ENCODE measurements at places on chromosomes 1 and 21. TPM values are rescaled to one million over a fixed set of nuclear protein-coding genes. Genes with fewer than 3 reads are reported as not detected.

DNA sequence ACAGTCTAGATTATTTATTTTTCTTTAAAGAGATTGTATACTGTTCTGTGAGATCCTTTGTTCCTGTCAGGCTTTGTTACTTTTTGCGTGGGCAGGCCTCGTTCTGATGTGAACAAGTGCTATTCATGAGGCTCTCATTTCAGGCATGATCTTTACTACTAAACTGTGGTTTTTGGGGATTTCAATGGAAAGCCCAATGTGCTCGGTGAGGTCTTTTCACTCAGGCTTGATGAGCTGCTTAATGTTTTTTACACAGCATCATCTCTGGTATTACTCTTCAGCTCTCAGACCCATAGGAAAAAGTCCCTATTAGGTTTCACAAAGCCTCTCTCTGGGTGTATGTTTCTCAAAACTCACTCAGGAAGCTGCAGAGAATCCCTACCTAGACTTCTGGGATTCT lies 419.4 kb downstream of the GPATCH2 start:
- no peak for DNase-seq

GRCh38 chr21:45629046-45629981 lies 14.2 kb upstream of the PCBP3 start:
- no peak for DNase-seq

DNA sequence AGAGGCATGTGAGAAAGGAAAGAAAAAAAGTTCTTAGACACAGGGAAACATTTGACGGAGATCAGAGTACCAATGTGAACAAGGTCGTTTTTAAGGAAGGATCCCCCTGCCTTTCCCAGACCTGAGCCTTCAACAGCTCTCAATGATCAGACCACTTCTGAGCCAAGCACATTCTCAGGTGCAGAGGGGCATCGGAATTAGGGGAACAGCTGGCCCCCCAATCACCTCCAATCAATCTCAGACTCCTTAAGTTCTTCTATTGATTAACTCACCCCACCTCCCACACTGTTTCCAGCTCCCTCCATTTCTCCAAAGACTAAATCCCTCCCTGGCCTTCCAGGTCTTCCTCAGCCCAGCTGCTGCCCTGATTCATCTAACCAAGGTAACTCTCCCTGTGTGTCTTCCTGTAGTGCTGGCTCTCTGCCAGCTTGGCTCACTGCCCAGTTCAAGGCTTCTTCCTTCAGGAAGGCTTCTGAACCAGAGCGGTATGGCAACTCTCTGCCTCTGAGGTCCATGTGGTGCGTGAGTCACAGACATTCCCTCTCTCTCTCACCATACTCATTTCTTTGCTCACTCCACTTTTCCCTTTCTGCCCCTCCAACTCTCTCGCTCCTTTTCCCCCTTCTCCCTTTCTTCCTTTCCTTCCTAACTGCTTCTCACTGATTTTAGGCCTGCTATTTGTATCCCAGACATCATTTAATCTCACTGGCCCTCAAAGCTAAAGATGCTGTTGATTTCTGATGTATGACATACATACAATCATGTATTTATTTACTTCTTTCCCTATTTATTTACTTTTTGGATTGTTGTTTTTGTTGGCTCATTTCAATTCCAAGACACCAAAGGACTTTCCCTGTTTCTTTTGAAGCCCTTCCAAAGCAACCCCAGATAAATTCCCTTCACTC lies 18.1 kb downstream of the CFAP45 start:
- DNase-seq: peak; percentile 79

DNA sequence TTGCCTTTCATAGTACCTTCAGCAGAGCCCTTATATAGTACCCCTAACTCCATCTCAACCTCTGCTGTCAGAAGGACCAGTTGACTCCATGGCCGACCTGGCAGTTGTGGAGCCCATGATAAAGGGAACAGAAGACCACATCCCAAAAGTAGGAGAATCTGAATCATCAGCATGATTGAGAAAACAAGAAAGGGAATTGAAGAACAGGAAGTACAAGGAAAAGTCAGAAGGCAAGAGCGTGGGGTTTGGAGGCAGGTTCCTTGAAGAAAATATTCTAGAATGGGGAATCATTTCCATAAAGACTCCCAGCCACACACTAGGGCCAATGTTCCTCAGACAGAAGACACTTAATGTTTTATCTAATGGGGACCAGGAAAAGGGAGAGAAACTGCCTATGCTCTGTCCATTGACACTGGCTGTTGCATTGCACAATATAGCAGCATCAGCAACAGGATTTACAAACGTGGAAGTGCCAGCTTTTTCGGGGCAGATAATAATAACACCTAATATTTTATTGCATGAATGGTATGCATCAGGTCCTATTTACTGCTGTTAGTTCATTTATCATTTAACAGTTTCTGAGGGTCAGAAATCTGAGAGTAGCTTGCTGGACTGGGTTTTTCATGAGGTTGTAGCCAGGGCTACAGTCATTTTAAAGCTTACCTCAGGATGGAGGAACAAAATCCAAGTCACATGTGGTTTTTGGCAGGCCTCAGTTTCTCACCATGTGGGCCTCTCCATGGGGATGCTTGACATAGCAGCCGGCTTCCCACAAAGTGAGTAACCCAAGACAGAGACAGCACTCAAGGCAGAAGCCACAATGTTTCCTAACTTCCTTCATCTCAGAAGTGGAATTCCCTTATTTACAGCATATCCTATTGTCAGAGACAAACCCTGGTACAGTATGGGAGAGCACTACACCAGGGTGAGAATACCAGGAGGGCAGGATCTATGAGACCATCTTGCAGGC lies 483.4 kb downstream of the PLPP3 start:
- DNase-seq: no peak

- DNase-seq: no peak
These were observed 24.1 kb upstream of the NPHP4 start for GRCh38 chr1:6016191-6016865.

- no peak for DNase-seq
These were observed 160.3 kb upstream of the ESRRG start for GRCh38 chr1:216883518-216883917.

DNA sequence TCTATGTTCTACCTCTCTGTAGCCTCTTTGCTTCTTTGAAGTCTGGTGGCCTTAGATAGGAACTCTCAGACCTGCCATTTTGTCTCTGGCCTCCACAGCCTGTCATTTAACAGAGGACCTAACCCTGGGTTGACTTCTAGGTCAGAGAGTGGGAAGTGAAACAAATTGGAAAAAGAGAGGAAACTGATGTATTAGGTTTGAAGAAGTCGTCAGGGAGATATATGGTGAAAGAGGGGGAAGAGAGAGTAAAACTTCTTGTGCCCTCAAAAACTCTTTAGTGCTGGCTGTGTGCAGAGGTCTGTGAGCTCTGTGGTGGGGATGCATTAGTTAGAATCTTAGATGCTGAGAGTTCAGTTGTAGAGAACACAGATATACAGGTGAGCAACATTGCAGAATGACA lies 30.2 kb upstream of the CD1D start:
- peak; percentile 20 for DNase-seq

DNA sequence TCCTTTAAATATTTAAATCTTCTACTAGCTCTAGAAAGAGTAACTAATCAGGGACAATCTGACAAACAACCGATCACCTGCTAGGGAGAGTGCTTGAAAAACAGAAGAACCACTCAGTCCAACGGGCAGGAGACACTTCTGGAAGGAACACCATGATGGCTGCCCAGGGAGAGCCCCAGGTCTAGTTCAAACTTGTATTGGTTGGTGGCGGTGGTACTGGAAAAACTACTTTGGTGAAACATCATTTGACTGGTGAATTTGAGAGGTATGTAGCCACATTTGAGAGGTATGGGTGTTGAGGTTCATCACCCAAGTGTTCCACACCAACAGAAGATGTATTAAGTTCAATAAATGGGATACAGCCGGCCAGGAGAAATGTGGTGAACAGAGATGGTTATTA lies 4.8 kb upstream of the WDR47 start:
- no peak for DNase-seq

GRCh38 chr1:153688736-153689328 lies 10.3 kb downstream of the NPR1 start:
- no peak for DNase-seq

GRCh38 chr1:22936681-22937080 lies 36.0 kb downstream of the LACTBL1 start:
- DNase-seq: no peak

DNA sequence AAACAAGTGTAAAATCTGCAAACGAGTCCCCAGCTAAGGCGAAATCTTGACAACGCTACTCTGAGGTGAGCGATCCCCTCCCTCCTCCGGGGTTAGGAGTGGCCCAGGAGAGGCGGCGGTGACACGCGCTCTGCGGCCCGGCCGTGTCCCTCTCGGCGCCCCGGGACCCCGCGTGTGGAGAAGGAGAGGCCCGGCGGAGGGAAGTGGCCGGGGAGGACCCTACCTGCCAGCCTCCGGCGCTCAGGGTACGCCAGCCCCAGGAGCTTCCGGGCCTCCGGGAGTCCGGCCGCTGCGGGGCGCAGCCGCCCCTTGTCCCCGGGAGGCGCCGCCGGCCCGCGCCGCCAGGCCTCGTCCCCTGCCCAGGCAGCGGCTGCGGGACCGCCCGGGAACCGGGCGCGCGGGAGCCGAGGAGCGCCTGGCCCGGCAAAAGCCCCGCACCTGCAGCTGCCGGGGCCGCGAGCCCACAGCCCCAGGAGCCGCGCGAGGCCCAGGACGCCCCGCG lies 543 bp downstream of the ABCB10 start:
- DNase-seq: no peak

DNA sequence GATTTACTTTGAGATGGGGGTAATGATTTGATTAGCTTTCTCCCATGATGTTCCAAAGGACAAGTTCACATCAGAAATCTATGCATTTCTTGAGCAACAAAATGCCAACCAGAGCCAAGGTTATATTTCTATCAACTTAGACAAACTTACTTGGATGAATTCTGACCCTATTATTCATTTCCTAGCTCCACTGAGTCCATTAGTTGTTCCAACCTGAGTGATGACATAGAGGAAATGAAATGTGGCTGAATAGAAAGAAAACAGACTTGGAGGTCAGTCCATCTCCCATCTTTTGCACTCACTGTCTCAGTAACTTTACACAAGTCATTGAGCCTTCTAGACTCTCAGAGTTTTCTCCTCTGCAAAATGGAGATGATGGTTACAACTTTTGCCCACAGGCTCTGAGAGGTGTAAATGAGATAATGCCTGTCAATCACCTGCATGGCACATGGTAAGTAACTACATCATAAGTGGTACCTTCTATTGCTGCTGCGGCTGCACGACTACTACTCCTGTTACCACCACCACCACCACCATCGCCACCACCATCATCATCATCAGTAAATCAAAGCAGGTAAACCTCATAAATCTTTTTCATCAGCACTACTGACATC lies 98.2 kb downstream of the PTPN14 start:
- DNase-seq: no peak

DNA sequence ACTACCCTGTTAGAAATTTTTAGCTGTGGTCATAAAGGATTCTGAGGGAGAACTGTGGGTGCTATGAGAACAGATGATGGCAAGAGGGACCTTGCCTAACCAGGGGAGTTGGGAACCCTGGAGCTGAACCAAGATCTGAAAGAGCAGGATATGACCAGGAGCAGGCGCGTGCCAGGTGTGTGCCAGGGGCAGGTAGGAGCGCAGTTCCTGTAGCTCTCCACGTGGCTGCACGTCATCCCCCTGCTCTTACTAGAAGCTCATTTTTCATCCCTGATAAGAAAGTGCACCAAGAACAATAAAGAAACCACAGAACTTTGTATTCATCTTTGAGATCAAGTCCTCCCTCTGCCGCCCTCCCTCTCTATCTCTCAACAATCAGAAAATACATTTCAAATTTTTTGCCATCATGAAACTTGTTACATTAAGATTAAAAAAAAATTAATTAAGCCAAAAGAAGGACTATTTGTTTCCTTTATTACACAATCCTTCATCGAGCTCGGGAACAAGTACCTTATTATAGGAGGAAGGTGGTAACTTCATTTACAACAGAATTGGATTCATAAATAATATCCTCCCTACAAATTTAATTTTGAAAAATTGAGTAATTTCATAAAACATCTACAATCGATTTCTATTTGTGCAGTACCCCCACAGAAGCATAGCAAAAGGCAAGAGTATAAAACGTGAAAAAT lies 78.5 kb downstream of the SLC35F3 start:
- DNase-seq: no peak

DNA sequence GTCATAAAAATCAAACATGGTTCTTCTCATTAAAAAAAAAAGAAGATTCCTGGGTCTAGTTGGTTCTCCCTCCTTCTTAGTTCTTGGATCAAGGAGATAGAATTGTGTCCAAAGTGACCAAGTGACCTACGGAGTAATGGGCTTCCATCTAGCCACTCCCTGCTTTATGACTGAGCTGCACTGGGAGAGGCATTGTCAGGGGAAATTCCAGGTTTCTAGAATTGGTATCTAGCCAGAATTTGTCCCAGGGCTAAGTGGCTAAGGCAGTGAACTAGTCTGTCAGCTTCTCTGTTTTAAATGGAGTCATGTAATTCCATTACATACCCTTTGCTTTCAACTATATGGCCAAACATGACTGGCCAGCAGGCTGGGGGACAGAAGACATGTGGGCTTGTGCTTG lies 40.1 kb upstream of the ERG start:
- DNase-seq: no peak

DNA sequence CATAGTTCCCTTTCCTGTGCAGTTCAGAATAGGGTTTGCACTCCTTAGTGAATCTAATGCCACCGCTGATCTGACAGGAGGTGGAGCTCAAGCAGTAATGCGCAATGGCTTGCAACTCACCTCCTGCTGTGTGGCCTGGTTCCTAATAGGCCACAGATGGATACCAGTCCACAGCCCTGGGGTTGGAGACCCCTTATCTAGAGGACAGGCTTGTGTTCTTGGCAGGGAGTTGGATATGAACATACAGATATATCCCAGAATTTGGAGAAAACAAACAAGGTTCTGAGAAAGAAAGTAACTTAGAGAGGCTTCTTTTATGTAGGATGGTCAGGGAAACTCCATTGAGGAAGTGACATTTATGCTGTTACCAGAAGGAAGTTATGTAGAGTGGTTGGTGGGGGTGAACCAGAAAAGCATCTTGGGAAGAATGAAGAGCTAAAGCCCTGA lies 5.1 kb upstream of the PTPRC start:
- DNase-seq: no peak

The LRRC38 gene
- total RNA-seq: not detected

DNA sequence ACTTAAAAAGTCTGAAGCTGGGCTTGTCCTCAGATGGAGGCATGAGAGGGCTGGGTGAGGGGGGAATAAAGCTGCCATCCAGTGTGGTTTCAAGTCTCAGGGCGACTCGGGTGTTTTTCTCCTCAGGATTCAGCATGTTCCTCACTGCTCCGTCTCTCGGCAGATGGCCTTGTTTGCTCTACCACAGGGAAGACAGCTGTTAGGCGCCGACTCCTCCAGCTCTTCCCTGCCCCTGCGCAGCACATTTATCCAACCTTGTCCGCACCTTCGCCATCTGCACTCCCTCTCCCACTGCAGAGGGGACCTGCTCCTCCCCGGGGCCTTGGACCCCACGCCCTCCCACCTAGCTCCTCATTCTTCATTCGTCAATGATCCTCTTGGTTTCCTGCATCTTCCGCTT lies 16.6 kb upstream of the S100A11 start:
- DNase-seq: no peak

All from CD4-positive, alpha-beta T cell (primary cell).